Mesothelial cell of epicardium (in vitro differentiated cells): ENCODE measurements at places on chromosomes 2 and 18. TPM values are rescaled to one million over a fixed set of nuclear protein-coding genes. Genes with fewer than 3 reads are reported as not detected.

The RPIA gene
- total RNA-seq, result 22.5 to 23.5 TPM (median 23.3 TPM) in 3 replicates

GRCh38 chr2:203664029-203664755 lies 42.2 kb upstream of the CD28 start:
- no peak for DNase-seq

The AKAIN1 gene
- total RNA-seq, result not detected in 3 replicates

The MC4R gene
- total RNA-seq, result not detected in 3 replicates

DNA sequence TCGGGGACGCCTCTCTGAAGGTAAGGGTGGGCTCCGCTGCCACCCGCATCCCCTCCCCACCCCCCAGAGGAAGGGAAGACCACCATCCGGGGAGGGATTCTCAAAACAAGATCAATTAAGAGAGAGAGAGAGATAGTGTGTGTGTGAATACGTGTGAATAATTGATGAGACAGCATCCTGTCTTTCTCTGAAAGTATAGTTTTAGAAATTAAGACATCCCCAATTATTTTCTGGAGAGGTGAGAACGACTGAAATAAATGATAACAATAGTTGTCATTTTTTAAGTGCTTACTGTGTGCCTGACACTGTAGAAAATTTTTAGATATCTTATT lies 751 bp downstream of the IL18R1 start:
- no peak for DNase-seq

- DNase-seq, result no peak
Observed at GRCh38 chr2:182266909-182267308, 159.9 kb downstream of the PDE1A start.

DNA sequence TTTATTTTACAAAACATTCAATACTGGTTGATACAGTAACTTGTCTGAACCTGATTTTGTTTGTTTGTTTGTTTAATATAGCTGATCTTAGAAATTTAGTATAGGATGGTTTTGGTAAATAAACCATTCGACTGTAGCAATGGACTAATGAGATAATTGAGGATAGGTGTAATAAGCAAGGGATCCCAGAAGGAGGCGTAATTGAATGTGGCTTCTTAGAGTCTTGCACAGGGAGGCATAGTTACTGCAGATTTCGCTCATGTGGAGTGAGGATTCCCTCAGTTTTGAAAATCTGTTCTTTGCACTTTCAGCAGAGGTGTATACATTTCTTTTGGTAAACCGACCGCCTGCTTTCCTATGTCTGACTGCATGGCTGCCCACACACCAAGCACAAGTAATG lies 709.6 kb downstream of the SOCS6 start:
- no peak for DNase-seq

The PIEZO2 gene
- 36.7 to 43.7 TPM (median 40.9 TPM) in 3 replicates for total RNA-seq

- no peak for DNase-seq
Observed at GRCh38 chr2:53490659-53491058, 276.9 kb upstream of the CHAC2 start.

The ALPG gene
- total RNA-seq, result not detected in 3 replicates

DNA sequence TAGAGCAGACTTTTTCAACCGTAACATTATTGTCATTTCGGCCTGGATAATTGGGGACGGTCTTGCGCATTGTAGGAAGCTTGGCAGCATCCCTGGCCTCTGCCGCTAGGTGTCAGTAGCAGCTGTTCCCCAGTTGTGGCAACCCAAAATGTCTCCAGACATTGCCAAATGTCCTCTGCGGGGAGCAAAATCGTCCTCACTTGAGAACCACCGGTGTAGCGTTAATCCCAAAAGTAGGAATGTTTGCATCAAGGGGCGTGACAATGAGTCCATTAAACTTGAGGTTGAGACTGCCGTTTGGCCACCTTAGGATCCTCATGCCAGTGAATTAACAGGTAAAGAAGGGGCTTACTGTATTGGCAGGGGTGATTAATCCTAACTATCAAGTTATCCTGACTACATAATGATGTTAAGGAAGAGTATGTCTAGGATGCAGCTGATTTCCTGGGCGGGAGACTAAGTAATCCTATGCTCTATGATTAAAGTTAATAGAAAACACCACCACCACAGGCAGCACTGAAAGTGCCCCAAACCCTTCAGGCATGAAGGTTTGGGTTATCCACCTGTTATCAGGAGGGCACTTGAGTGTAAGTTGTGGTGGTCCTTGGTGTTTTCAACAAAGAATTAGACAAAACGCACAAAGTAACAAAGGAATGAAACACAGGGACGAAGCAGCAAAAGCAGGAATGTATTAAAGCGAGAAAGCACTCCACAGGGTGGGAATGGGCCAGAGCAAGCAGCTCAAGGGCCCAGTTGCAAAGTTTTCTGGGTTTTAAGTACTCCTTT lies 4.9 kb upstream of the ZC3H8 start:
- peak; percentile 81 for DNase-seq

- no peak for DNase-seq
Observed at GRCh38 chr2:168961450-168962229, 60.5 kb downstream of the G6PC2 start.

DNA sequence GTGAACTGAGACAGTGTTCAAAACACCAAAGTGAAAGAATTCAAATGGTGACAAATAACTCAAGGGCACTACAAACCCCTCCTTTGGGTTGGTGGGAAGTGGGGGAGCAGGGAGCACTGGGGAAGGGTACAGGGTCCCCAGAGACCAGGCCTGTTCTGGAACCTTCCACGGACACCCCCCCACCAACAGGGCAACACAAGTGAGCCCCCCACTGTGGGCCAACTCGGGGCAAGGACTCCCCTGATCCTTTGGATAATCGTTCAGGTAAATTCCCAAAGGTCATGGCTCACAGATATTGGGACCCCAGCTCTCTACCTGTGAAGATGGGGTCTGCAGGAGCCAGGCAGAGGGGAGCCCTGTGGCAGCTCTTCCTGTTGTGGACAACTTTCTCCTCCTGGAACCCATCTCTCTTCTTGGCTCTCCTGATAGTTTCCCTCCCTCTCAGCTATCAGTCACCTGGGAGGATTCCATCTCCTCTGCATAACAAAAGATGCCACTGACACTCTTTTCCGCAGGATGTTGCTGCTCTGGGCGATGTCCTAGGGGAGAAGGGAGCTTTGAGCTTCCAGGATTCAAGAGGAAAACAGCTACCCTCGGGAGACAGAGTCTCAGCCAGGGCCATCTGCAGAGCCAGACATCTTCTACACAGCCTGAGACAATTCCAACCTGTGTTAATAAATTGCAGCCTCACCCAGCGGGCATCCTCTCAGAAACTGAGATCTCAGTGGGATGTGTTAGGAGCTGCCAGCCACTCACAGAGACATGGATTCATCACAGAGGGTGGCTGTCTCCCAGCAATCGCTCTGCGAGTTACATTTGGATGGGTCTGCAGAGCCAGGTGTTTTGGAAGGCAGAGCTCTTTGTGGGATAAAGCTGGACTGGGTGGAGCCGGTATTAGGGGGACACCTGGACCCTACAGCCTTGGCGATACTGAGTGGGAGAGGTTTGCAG lies 35.4 kb downstream of the MBP start:
- no peak for DNase-seq

GRCh38 chr2:121135168-121135853 lies 149.7 kb downstream of the TFCP2L1 start:
- DNase-seq, result no peak

DNA sequence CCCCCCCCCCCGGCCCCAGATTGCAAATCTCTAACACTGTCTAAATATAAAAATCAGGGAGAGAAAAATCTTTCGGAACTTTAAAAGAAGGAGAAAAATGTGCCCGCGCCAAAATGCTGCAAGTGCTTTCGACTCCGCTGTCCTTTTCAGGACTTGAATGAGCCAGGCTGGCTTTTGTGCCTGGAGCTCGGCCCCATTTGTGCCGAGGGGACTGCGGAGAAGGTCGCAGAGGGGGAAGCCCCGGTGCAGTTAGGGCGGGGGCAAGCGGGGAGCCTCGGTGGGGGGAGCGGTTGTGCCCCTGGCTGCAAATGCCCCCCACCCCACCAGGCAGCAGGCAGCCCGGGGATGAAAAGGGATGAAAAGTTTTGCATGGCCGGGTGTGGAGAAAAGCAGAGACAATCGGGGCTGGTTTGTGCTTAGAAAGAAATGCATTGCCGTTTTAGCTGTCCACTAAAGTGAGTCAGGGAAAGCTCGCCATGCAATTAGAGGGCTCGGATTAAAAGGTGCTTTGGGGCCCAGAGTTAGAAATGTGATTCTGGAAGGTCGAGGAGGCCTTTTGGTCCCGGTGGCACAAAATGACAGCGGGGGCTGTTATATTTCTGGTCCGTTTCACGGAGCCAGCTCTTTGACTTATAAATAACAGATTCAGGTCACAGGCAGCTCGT lies 1.6 kb downstream of the INHBB start:
- DNase-seq, result no peak

The UGT1A10 gene
- not detected in 3 replicates for total RNA-seq

The TUBA3D gene
- not detected in 3 replicates for total RNA-seq

DNA sequence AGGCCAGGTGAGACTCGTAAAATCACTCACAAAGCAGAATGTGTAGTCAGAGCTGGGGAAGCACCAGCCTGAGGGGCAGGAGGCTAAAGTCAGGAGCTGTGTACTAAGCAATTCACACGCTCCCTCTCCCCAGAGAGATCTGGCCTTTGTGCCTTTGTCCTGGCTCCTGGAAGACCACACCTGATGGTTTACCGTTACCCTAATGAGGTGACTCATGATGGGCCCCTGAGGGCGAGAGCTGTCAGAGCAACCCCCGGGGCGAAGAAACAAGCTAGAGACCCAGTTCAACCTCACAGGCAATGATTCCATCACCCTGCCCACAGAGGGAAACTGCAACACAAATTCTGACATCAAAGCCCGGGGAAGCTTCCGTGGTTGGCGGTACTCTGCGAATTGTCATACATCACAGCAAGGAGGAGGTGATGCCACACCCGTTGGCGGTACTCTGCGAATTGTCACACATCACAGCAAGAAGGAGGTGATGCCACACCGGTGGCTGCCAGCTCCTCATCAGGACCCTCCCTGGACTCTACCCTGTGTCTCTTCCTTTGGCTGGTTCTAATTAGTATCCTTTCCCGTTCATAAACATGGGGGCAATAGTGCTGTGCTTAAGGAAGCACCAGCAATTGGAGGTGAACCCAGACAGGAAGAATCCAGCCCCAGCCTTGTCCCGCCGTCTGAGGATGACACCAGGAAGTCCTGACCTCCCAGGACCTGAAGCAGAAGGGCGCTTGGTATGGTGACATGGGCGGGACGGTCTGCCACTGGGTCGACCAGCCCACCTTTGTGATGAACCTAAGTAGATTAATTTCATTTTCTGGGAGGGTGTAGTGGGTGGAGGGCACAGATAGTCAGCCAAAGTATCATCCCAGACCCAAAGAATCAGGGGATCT lies 30.5 kb downstream of the B3GNT7 start:
- no peak for DNase-seq

DNA sequence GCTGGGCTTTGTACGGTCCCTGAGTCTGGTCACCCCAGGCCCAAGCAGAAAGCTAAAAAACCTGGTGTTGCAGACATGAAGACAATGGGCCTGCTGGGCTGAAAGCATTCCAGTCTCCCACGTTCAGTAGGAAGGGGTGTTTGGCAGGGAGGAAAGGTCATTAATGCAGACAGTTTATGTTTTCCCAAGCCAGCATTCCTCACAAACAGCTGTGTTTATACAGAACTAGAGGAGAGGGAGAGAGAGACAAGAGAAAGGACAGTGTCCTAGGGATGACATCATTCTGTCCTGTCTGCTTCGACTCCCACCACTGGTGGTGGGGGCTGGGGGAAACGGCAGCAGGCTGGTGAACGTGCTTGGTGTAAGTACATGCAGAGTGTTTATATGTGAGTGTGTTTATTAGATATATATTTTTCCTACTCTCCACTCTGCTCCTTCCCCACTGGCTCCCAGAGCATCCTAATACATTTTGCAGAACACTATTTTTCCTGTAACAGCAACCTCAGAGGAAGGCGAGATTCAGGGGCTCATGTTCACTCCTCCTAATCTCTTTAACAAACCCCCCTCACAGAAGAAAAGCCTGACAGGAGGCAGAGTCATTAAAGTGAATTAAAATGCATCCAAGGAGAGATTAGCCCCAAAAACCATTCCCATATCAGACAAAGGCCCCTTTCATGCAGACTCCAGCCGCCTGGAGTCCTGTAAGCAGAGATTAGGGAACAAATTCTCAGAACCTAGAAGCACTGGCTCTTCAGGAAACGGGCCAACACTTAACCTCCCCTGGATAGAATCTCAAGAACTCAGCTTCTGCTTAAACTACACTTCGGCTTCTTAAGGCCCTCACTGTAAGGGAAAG lies 380.4 kb downstream of the TNS1 start:
- DNase-seq, result no peak

The PRSS56 gene
- total RNA-seq, result 0.09 TPM in 1 of 3 replicates, not detected in the others

GRCh38 chr2:15836689-15837610 lies 103.4 kb upstream of the MYCN start:
- DNase-seq, result no peak

DNA sequence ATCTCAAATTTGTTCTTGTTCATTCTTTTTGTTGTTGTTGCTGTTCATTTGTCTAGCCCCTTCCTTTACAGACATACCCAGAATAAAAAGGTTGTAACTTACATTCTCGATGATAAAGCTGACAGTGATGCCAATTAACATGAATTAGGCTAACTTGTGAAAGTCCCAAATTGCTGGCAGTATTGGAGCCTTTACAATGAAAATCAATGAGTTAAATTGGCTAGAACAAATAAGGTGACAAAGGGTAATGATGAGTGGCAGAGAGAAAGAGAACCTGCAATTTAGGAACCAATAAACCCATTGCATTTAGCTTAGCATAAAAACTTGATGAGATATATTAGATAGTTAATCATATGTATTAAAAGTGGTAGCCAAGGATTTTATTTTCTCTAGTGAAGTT lies 521.0 kb downstream of the ADCYAP1 start:
- no peak for DNase-seq

The ABHD3 gene
- 3.8 to 6.0 TPM (median 5.4 TPM) in 3 replicates for total RNA-seq
